Suprapubic skin (tissue), 4 donors: ENCODE measurements at places on chromosomes 6 and 20. TPM values are rescaled to one million over a fixed set of nuclear protein-coding genes. Genes with fewer than 3 reads are reported as not detected.

Gene LAMP5
- total RNA-seq: not detected

Gene GUCA1A
- total RNA-seq: 0.76 TPM

Gene SLC44A4
- 1.4 TPM for total RNA-seq

Gene PLCB4
- 6.3 TPM for total RNA-seq

Gene CRISP3
- total RNA-seq: 22.7 TPM

Gene HLA-DRB1
- 37.5 TPM for total RNA-seq

Gene ZNF334
- total RNA-seq: 2.1 TPM

Gene BNIP5
- 0.11 TPM for total RNA-seq

Gene MYB
- total RNA-seq: 5.1 TPM

Gene HMGCLL1
- 0.62 TPM for total RNA-seq

Gene SLC22A3
- total RNA-seq: 15.8 TPM

DNA sequence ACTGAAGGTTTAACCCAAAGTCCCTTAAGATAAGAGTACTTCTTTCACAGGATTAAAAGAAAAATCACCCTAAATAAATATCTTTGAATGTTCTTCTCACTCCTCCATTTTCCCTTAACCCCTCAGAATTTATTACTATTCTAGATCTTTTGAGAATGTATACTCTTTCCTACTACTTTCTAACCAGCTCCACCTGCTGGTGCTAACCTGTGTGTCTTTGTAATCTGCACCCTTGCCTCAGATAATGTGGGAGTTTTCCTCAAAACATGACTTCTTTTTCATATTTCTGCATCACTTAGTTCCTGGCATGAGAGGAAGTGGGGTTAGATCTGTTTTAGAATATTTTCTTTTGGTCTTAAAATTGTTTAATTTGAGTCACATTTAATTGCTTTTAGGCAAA, 394.2 kb downstream of the BMP2 start:
- no peak for DNase-seq
- H3K27me3 ChIP-seq: no peaks in the 10 kb centered on the region
- H3K4me1 ChIP-seq: no peaks in the 10 kb centered on the region
- H3K27ac ChIP-seq: no peak overlapping the region
- no peak overlapping the region for H3K4me3 ChIP-seq

GRCh38 chr6:143176090-143177021, 115.7 kb downstream of the AIG1 start:
- no peaks in the 10 kb centered on the region for H3K27me3 ChIP-seq
- no peak overlapping the region for H3K27ac ChIP-seq
- H3K4me3 ChIP-seq: no peak overlapping the region
- no peak for DNase-seq
- H3K36me3 ChIP-seq: no peaks in the 10 kb centered on the region

GRCh38 chr6:5215799-5216198, 45.0 kb downstream of the LYRM4 start:
- peaks cover 11% of the 10 kb centered on the region for H3K36me3 ChIP-seq
- no peak for DNase-seq
- H3K27ac ChIP-seq: no peak overlapping the region
- no peaks in the 10 kb centered on the region for H3K4me1 ChIP-seq

DNA sequence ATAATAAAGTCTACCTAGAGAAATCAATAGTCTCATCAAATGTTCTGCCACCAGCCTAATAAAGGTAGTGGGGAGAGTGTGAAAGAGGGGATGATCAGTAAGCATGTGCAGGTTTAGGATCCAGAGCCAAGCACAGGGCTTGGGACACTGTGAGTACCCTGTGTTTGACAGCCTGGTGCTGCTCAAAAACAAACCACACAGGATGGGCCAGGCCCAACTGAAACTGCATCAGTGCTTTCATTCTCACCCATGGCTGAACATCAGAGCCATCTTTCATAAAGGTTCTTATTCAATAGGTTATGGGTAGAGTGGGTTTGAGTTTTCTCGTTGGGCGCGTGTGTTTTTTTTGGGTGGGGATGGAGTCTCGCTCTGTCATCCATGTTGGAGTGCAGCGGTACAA, 87.3 kb upstream of the NHSL1 start:
- H3K36me3 ChIP-seq: no peaks in the 10 kb centered on the region
- H3K27ac ChIP-seq: no peak overlapping the region
- no peak overlapping the region for H3K4me3 ChIP-seq
- H3K27me3 ChIP-seq: no peaks in the 10 kb centered on the region
- H3K4me1 ChIP-seq: peaks cover 18% of the 10 kb centered on the region

- no peak overlapping the region for H3K4me3 ChIP-seq
- peaks cover 15% of the 10 kb centered on the region for H3K4me1 ChIP-seq
- no peaks in the 10 kb centered on the region for H3K36me3 ChIP-seq
- no peak for DNase-seq
Measured at GRCh38 chr6:80605165-80605989, 498.9 kb downstream of the BCKDHB start.

- peaks cover 49% of the 10 kb centered on the region for H3K4me1 ChIP-seq
- peaks cover 11% of the 10 kb centered on the region for H3K36me3 ChIP-seq
- no peaks in the 10 kb centered on the region for H3K27me3 ChIP-seq
Measured at GRCh38 chr20:19966840-19967239, 50.3 kb upstream of the NAA20 start.

GRCh38 chr20:17762243-17762872, 62.6 kb downstream of the BANF2 start:
- H3K4me1 ChIP-seq: no peaks in the 10 kb centered on the region
- no peaks in the 10 kb centered on the region for H3K36me3 ChIP-seq
- no peak overlapping the region for H3K27ac ChIP-seq
- H3K4me3 ChIP-seq: no peak overlapping the region
- H3K27me3 ChIP-seq: peaks cover 4% of the 10 kb centered on the region

- H3K36me3 ChIP-seq: peaks cover 34% of the 10 kb centered on the region
- no peaks in the 10 kb centered on the region for H3K4me1 ChIP-seq
- H3K27ac ChIP-seq: no peak overlapping the region
- no peak overlapping the region for H3K4me3 ChIP-seq
- H3K27me3 ChIP-seq: no peaks in the 10 kb centered on the region
Measured at GRCh38 chr6:17842934-17843821, 136.5 kb upstream of the NUP153 start.

DNA sequence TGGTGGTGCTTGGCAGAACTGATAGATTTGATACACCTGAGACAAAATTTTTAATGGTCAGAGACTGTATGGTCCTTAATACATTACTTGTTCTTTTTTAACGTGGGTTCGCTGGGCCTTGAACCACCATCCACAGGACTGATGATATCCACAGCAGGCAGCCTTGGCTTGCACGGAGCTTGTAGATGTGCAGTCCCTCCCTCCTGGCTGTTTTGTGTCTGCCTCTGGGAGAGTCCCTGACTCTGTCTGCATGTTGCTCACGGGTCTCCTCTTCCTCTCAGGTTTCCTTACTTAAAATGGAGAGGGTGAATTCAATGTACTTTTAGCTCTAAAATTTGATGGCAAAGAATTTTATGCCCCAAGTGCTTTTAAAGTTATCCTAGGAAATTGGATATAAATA, 17.5 kb downstream of the KIF25 start:
- H3K4me1 ChIP-seq: peaks cover 6% of the 10 kb centered on the region
- DNase-seq: no peak
- no peak overlapping the region for H3K4me3 ChIP-seq

- H3K36me3 ChIP-seq: no peaks in the 10 kb centered on the region
- no peak overlapping the region for H3K27ac ChIP-seq
- peaks cover 28% of the 10 kb centered on the region for H3K4me1 ChIP-seq
- H3K4me3 ChIP-seq: no peak overlapping the region
Measured at GRCh38 chr20:19881080-19881840, 123.2 kb downstream of the RIN2 start.

DNA sequence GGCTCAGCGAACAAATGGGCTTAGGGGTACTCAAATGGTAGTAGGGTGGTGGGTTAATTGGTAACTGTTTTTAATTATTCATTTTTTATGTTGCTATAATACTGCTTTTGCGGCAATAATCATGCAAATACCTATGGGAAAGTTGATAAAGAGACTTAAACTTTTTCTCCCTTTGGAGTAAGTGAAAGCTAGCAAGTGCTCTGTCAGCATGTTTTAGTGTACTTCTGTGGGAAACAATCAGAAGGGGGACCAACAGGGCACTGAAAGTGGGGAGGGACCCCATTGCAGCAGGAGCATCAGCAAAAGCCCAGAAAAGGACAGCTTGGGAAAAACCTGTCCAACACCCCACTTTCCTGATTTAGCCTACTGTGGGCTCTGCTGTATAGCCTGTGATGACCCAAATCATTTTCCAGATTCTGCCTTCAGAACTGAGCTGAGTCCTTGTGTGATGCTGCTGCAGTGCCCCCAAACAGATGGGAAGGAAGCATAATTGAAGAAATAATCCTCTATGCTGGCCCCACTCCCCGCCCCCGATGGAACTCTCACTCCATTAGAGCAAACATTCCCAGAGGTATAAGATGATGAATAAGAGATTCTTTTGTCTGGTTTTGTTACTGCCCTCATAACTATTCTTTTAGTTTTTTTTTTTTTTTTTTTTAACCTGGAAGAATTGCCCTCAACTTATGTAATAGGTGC, 322.8 kb downstream of the CD83 start:
- H3K4me3 ChIP-seq: no peak overlapping the region
- H3K27ac ChIP-seq: no peak overlapping the region
- no peaks in the 10 kb centered on the region for H3K27me3 ChIP-seq
- H3K36me3 ChIP-seq: no peaks in the 10 kb centered on the region
- peaks cover 20% of the 10 kb centered on the region for H3K4me1 ChIP-seq

DNA sequence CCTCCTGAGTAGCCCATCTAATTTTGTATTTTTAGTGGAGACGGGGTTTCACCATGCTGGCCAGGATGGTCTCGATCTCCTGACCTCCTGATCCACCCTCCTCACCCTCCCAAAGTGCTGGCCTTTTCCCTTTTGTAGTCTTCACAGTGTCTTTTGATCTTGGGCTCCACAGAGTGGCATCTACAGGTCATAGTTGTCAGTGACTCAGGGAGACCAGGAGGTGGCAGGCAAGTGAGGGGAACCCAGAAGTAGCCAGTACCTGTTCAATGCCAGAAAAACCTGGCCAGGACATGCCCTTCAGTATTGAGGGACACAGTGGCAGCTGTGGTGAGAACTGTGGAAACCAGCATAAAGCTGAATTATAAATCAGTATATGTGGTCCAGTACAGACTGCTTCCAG, 19.6 kb downstream of the RPP21 start:
- H3K27me3 ChIP-seq: peaks cover 55% of the 10 kb centered on the region
- no peaks in the 10 kb centered on the region for H3K36me3 ChIP-seq
- no peak overlapping the region for H3K27ac ChIP-seq
- no peaks in the 10 kb centered on the region for H3K4me1 ChIP-seq
- no peak for DNase-seq

DNA sequence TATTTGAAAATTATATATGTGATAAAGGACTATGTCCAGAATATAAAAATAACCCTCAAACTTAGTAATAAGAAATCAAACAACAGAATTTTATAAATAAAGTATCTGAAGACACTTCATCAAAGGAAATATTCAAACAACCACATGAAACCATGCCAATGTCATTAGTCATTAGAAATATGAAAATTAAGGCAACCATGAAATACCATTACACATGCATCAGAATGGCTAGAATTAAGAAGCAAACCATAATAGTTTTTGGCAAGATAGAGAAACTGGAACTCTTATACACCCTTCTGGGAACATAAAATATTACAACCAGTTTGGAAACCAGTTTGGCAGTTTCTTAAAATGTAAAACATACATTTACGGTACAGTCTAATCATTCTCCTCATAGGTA, 137.2 kb upstream of the ADGRB3 start:
- no peak overlapping the region for H3K27ac ChIP-seq
- no peak for DNase-seq
- no peaks in the 10 kb centered on the region for H3K27me3 ChIP-seq
- H3K4me3 ChIP-seq: no peak overlapping the region

- H3K4me3 ChIP-seq: no peak overlapping the region
- no peaks in the 10 kb centered on the region for H3K27me3 ChIP-seq
- H3K27ac ChIP-seq: no peak overlapping the region
- H3K4me1 ChIP-seq: no peaks in the 10 kb centered on the region
Measured at GRCh38 chr6:157603971-157604370, 219.1 kb upstream of the SNX9 start.

DNA sequence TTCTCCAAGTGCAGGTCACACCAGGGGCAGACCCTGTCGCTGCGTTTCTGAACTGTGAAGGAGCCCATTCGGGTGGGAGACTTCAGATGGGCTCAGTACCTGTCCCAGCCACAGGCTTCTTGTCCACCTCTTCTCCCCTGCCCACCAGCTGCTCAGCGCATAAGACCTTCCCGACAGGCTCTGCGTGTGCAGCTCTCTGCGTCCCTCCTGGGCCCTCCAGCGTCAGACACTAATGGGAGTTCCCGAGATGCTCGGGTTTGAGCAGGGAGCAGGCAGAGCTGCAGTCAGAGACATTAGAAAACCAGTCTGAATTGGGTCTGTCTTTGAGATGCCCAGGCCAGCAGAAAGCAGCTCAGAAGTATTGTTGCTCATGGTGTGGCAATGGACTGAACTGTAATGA, 50.4 kb downstream of the TCP11 start:
- H3K36me3 ChIP-seq: peaks cover 54% of the 10 kb centered on the region
- H3K27ac ChIP-seq: peak overlapping the region; percentile 40
- no peak overlapping the region for H3K4me3 ChIP-seq

DNA sequence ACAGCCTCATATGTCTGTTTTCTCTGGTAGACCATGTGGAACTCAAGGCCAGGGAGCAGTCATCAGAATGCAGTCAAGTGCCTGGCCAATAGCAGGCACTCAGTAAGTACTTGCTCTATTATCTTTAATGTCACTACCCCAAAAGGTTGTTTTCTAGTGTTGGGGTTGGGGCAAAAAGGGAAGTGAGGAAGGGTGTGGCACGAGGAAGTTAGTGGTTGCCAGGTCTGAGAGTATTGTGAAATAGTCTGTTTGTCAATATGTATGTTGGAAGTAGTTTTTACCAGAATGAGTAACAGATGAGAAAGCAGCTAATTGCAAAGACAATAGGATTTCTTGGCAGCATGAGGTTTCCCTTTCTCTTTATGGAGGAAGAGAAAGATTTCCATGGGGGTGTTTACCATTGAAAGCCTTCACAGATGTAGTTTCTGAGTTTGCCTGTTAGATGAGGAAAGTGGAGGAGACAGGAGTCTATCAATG, 59.5 kb upstream of the ARMH2 start:
- no peak overlapping the region for H3K4me3 ChIP-seq
- no peak for DNase-seq
- peak overlapping the region; percentile 20 for H3K27ac ChIP-seq
- H3K27me3 ChIP-seq: no peaks in the 10 kb centered on the region
- H3K36me3 ChIP-seq: no peaks in the 10 kb centered on the region
- H3K4me1 ChIP-seq: peaks cover 45% of the 10 kb centered on the region

- no peaks in the 10 kb centered on the region for H3K27me3 ChIP-seq
- H3K4me1 ChIP-seq: peaks cover 71% of the 10 kb centered on the region
- no peaks in the 10 kb centered on the region for H3K36me3 ChIP-seq
- no peak overlapping the region for H3K27ac ChIP-seq
- DNase-seq: no peak
Measured at GRCh38 chr20:57693670-57694329, 16.0 kb downstream of the PMEPA1 start.

- peaks cover 22% of the 10 kb centered on the region for H3K27me3 ChIP-seq
- no peak for DNase-seq
- H3K4me1 ChIP-seq: no peaks in the 10 kb centered on the region
- H3K27ac ChIP-seq: no peak overlapping the region
- H3K36me3 ChIP-seq: no peaks in the 10 kb centered on the region
Measured at GRCh38 chr6:37602801-37603200, 94.9 kb downstream of the MDGA1 start.
